ENCODE measurements at places on chromosomes 2 and 18. TPM values are rescaled to one million over a fixed set of nuclear protein-coding genes. Genes with fewer than 3 reads are reported as not detected.

The DSG4 gene
- polyA plus RNA-seq: not detected

The C2orf81 gene
- 0.06 TPM for polyA plus RNA-seq

The DNAH7 gene
- 0.10 TPM for polyA plus RNA-seq

The CRYBA2 gene
- not detected for polyA plus RNA-seq

The TUBB8B gene
- 0.04 TPM for polyA plus RNA-seq
